Naive thymus-derived CD8-positive, alpha-beta T cell (primary cell): ENCODE measurements at places on chromosomes 7 and 10. TPM values are rescaled to one million over a fixed set of nuclear protein-coding genes. Genes with fewer than 3 reads are reported as not detected.

DNA sequence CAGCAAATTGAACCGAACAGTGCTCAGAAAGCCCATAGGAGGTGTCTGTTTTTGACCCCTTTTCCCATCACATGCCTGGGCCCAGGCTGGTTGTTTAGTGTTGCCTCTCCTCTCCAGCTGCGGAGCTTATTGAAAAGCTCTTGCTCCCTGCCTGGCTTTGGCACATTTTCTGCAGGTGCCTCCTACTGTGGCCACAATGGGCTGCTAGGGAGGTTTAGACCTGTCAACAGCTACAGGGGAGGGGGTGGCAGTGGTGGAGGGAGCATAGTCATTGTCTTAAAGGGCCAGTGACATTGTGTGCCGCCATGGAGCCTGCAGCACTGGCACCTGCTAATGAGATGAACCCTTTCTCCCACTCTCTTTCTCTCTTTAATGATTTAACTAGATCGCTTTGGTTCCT, 13.2 kb upstream of the ENO4 start:
- H3K4me3 ChIP-seq, result no peak overlapping the region
- H3K36me3 ChIP-seq, result no peaks in the 10 kb centered on the region
- H3K4me1 ChIP-seq, result no peaks in the 10 kb centered on the region

DNA sequence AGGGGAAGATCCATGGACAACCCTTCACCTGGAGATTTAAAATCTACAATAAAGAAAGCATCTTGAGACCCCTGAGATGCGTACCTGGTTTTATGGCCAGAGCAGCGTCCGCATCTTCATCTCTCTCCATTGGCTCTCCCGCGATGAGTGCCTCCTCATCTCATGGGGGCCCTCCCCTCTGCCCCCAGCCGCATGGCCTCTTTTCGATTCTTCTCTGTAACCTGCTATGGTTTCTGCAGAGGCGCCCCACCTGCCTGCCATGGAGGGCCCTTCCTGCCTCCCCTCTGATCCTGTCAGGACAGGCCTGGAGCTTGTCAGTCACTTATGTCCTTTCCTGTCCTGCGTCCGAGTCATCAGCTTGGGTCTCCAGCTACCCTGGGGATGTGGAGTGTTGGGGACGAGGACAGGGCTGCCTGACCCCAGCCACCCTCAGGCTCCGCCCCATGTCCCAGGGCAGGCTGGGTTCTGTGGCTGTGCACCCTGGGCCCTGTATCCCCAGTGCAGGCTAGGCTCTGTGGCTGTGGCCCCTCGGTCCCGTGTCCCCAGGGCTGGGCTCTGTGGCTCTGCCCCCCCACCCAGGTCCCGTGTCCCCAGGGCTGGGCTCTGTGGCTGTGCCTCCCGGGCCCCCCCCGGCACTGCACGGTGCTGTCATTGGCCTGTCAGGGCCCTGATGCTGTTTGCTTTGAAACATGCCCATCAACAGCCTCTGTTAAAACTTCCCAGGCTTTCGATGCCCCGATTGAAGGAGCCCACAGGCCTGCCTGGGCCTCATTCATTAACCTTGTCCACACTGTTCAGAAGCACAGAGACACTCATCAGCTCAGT, 99.8 kb downstream of the WDR37 start:
- no peak overlapping the region for H3K4me3 ChIP-seq
- no peak for DNase-seq
- peaks cover 10% of the 10 kb centered on the region for H3K27me3 ChIP-seq
- no peak overlapping the region for H3K27ac ChIP-seq
- H3K4me1 ChIP-seq, result peaks cover 2% of the 10 kb centered on the region
- no peaks in the 10 kb centered on the region for H3K36me3 ChIP-seq

- DNase-seq, result no peak
- H3K36me3 ChIP-seq, result no peaks in the 10 kb centered on the region
- no peak within 1 kb of the TSS for H3K27ac ChIP-seq
- peak within 1 kb of the TSS; percentile 24 for H3K4me3 ChIP-seq
- H3K27me3 ChIP-seq, result peaks cover 40% of the 10 kb centered on the region
Measured at GRCh38 chr7:146116521-146117222, at the start of gene CNTNAP2. TSS of gene CNTNAP2 (plus strand) at chr7:146116801. CDS start at chr7:146116877, 76 bp downstream.

GRCh38 chr10:95569368-95569767, 8.2 kb upstream of the SORBS1 start:
- H3K27ac ChIP-seq, result no peak overlapping the region
- H3K27me3 ChIP-seq, result peaks cover 13% of the 10 kb centered on the region
- H3K36me3 ChIP-seq, result no peaks in the 10 kb centered on the region

DNA sequence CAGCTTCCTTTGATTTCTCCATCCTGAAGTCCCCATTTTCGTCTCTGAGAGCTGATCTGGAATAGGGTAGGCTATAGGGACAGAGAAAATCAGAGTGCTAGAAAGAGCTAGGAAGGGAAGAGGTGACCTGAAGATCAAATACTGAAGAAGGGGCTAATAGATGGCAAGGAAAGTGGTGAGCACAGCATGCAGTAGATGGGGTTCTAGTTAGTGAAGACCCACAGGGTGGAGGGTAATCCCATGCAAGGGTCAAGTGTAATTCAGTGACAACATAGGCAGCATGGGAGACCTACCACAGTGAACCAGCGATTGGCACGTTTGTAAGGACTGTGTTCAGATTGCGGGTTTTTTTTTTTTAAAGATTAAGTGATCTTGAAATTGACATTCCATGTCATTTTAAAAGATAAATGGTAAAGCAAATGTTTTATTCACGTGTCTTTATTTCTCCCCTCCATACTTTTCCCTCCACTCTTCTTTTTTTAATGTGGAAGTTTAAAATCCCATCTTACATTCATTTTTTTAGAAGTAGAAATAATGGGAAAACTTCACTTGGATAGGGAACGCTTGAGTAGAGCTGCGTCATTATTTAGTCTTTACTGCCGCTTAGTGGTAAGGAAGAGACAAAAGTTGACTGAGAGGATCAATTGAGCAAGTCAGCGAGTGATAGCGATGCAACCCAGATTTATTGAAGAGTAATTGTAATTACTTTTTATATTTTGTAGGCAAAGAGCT, 21.0 kb upstream of the ABI1 start:
- H3K27me3 ChIP-seq, result peaks cover 6% of the 10 kb centered on the region
- H3K4me1 ChIP-seq, result no peaks in the 10 kb centered on the region
- no peak overlapping the region for H3K27ac ChIP-seq
- no peak overlapping the region for H3K4me3 ChIP-seq
- H3K36me3 ChIP-seq, result no peaks in the 10 kb centered on the region

GRCh38 chr7:26190417-26190869, 10.1 kb downstream of the HNRNPA2B1 start:
- peaks cover 90% of the 10 kb centered on the region for H3K4me1 ChIP-seq
- H3K27ac ChIP-seq, result peak overlapping the region; percentile 64
- H3K27me3 ChIP-seq, result no peaks in the 10 kb centered on the region
- no peak for DNase-seq
- peak overlapping the region; percentile 40 for H3K4me3 ChIP-seq

- H3K4me3 ChIP-seq, result no peak overlapping the region
- no peaks in the 10 kb centered on the region for H3K4me1 ChIP-seq
- H3K27ac ChIP-seq, result no peak overlapping the region
- no peaks in the 10 kb centered on the region for H3K27me3 ChIP-seq
- DNase-seq, result no peak
Measured at GRCh38 chr10:59611048-59611447, 98.6 kb downstream of the SLC16A9 start.

DNA sequence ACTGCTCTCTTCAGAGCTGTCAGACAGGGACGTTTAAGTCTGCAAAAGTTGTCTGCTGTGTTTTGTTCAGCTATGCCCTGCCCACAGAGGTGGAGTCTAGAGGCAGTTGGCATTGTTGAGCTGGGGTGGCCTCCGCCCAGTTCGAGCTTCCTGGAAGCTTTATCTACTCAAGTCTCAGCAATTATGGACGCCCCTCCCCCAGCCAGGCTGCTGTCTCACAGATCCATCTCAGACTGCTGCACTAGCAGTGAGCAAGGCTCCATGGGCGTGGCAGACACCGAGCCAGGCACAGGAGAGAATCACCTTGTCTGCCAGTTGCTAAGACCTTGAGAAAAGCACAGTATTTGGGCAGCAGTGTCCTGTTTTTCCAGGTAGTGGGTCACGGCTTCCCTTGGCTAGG, 98.1 kb downstream of the SDHAF3 start:
- no peaks in the 10 kb centered on the region for H3K4me1 ChIP-seq
- peaks cover 27% of the 10 kb centered on the region for H3K27me3 ChIP-seq
- H3K4me3 ChIP-seq, result no peak overlapping the region
- no peaks in the 10 kb centered on the region for H3K36me3 ChIP-seq
- DNase-seq, result no peak

DNA sequence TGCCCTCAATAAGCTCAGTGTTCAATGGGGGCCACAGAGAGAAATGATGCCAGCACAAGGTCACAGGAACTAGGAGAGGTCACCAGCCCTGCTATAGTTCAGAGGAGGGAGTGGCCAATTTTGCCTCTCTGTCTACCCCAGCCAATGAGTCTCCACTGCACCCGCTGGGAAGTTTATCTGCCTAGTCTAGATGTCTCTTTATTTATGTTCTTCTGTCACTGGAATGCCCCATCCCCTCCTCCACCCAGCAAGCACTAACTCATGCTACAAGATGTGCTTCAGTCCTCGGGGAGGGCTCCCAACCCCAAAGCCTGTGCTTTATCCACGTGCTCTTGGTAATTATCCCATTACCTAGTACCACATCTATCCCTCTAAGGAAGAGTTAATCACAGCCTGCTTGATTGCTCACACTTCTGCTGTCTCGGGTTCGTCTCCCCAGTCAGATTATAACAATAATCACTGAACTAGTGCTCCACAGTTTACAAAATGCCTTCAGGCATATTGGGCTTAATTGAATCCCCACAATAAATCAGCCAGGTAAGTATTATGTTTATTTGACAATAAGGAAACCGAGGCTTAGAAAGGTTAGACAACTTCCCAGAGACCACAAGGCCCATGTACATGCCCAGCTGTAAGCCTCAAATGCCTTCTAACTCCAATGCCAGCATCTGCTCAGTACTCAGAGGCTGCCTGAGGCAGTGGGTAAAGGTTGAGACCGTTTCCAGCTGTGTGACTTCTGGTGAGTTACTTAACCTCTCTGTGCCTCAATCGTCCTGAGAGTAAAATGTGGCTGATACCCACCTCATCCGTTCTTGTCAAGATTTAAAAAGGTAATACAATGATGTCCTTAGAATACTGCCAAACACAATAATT, 3.9 kb downstream of the HIP1 start:
- no peak for DNase-seq
- no peaks in the 10 kb centered on the region for H3K36me3 ChIP-seq
- no peak overlapping the region for H3K4me3 ChIP-seq
- peaks cover 16% of the 10 kb centered on the region for H3K4me1 ChIP-seq
- H3K27ac ChIP-seq, result no peak overlapping the region

GRCh38 chr7:118059209-118059608, 124.8 kb upstream of the LSM8 start:
- H3K36me3 ChIP-seq, result no peaks in the 10 kb centered on the region
- H3K4me3 ChIP-seq, result no peak overlapping the region
- no peaks in the 10 kb centered on the region for H3K4me1 ChIP-seq
- H3K27ac ChIP-seq, result no peak overlapping the region
- no peak for DNase-seq

- DNase-seq, result no peak
- H3K36me3 ChIP-seq, result no peaks in the 10 kb centered on the region
- peaks cover 36% of the 10 kb centered on the region for H3K4me1 ChIP-seq
- H3K4me3 ChIP-seq, result no peak overlapping the region
- H3K27ac ChIP-seq, result no peak overlapping the region
Measured at GRCh38 chr7:156614434-156615264, 25.9 kb upstream of the RNF32 start.

DNA sequence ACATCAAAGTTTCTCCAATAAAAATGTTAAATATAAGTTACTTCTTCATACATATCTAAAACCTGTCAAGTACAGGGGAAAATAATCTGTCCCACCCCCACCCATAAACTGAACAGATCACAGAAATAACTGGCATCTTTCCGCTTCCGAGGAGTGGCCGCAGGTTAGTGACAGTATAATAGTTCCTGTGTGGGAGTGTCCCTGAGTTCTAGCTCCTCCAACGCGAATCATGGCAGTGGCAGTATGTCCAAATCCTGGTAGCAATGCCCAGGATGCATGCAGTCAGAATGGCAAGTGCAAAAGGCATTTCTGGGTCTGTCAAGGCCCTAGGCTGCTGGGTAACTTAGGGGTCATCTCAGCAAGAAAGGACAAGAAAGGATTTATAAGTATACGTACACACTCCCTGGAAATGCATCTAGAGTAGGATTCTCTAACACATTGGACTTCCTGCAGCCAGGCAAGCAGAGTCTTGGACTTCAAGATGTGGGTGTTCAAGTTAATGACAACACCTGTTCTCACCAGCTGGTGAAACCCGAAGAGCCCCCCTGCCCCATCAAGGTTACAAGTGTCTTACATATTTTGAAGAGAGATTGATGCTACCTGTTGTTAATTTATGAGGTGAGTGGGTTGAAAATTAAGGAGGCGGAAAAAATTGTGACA, 94.4 kb upstream of the COL1A2 start:
- H3K27ac ChIP-seq, result no peak overlapping the region
- DNase-seq, result no peak
- no peak overlapping the region for H3K4me3 ChIP-seq
- no peaks in the 10 kb centered on the region for H3K4me1 ChIP-seq

- peaks cover 30% of the 10 kb centered on the region for H3K4me1 ChIP-seq
- no peaks in the 10 kb centered on the region for H3K36me3 ChIP-seq
- H3K4me3 ChIP-seq, result peak overlapping the region; percentile 5
- no peak for DNase-seq
- peak overlapping the region; percentile 78 for H3K27ac ChIP-seq
- no peaks in the 10 kb centered on the region for H3K27me3 ChIP-seq
Measured at GRCh38 chr10:102452672-102453340, 1.5 kb upstream of the C10orf95 start.

GRCh38 chr10:31399631-31400030, 80.6 kb downstream of the ZEB1 start:
- H3K27me3 ChIP-seq, result no peaks in the 10 kb centered on the region
- peak overlapping the region; percentile 14 for H3K27ac ChIP-seq
- peaks cover 5% of the 10 kb centered on the region for H3K36me3 ChIP-seq
- no peak for DNase-seq
- H3K4me1 ChIP-seq, result peaks cover 38% of the 10 kb centered on the region

SNX13 gene
- total RNA-seq, result 45.7 TPM

CYP26C1 gene
- 0.44 TPM for total RNA-seq

PLEKHS1 gene
- not detected for total RNA-seq

KCNK18 gene
- total RNA-seq, result not detected

ANKRD7 gene
- 0.63 TPM for total RNA-seq

SRGN gene
- total RNA-seq, result 74.4 TPM

TAS2R4 gene
- 3.4 TPM for total RNA-seq
